CD4-positive, alpha-beta T cell (primary cell): ENCODE measurements at places on chromosomes 5 and 9.
A peak's percentile ranks its signal among the peaks of the same experiment; 100 is the strongest.

GRCh38 chr5:170773024-170773985 is 10.2 kb upstream of the GABRP start:
- no peak overlapping the region for H3K27ac ChIP-seq
- H3K4me3 ChIP-seq: no peak overlapping the region
- H3K36me3 ChIP-seq: no peaks in the 10 kb centered on the region

GRCh38 chr9:113219969-113220368 is 1.1 kb downstream of the FKBP15 start:
- peaks cover 23% of the 10 kb centered on the region for H3K4me1 ChIP-seq
- no peaks in the 10 kb centered on the region for H3K36me3 ChIP-seq
- no peaks in the 10 kb centered on the region for H3K27me3 ChIP-seq
- no peak for DNase-seq
- H3K27ac ChIP-seq: peak overlapping the region; percentile 23

DNA sequence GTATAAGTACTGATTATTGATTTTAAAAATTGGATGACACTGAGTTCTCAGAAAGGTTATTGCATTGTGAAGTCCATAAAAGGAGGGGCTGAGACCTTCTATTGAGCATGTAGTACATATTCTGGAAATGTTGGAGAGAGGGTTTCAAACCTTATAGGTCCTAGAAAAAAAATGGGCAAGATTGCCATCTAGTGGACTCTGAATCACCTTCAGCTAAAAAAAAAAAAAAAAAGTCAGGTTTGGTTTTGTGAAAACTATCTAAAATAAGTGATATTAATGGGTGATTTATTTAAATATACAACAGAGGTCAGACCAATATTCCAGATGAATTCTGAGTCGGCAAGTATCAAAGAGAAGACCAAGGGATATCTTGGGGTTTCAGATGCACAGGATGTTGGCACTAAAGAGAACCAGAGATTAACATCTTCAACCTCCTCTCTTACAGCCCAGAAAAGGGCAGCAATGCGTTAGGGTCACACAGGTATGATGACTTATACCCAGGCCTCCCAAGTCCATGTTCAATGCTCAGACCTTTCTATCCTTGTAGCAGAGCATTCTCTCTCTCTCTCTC is 109.8 kb upstream of the NMUR2 start:
- H3K4me1 ChIP-seq: no peaks in the 10 kb centered on the region
- no peaks in the 10 kb centered on the region for H3K36me3 ChIP-seq
- DNase-seq: no peak
- H3K27ac ChIP-seq: no peak overlapping the region
- no peaks in the 10 kb centered on the region for H3K27me3 ChIP-seq

- no peaks in the 10 kb centered on the region for H3K4me1 ChIP-seq
- no peak for DNase-seq
- H3K27me3 ChIP-seq: no peaks in the 10 kb centered on the region
- H3K27ac ChIP-seq: no peak overlapping the region
- no peaks in the 10 kb centered on the region for H3K36me3 ChIP-seq
Measured at GRCh38 chr9:18260521-18260920, 213.4 kb upstream of the ADAMTSL1 start.

DNA sequence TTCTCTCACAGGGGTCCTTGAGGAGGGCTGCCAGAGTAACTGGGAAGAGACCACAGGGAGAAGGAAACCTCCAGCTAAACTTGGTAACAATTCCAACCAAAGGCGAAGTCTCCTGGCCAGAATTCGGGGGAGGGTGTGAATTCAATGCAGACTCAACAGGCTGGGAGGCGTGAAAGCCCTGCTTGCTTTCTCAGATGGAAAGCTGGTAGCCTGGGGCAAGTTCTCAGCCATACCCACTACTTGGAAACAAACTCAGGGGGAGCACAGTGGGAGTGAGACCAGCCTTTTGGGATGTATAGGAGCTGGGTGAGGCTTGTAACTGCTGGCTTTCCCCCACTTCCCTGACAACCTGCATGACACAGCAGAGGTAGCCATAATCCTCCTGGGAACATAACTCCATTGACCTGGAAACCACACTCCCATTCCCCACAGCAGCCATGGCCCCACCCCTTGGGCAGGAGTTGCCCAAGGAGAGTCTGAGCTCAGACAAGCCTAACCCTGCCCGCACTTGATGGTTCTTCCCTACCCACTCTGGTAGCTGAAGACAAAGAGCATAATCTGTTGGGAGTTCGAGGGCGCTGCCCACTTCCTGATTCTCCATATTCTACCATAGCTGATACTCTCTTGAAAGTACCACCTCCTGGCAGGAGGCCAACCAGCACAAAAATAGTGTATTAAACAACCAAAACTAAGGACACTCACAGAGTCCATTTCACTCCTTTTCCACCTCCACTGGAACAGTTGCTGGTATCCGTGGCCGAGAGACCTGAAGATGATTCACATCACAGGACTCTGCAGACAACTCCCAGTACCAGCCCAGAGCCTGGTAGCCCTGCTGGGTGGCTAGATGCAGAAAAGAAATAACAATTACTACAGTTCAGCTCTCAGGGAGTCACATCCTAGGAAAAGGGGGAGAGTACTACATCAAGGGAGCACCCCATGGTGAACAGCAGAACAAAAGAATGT is 123.8 kb downstream of the FAM170A start:
- no peaks in the 10 kb centered on the region for H3K4me1 ChIP-seq
- no peak for DNase-seq
- H3K4me3 ChIP-seq: no peak overlapping the region
- no peaks in the 10 kb centered on the region for H3K27me3 ChIP-seq
